ENCODE measurements at places on chromosomes 5 and 9. TPM values are rescaled to one million over a fixed set of nuclear protein-coding genes. Genes with fewer than 3 reads are reported as not detected.

FOXD4L3 gene
- not detected for total RNA-seq

SHOC1 gene
- total RNA-seq: not detected

DNA sequence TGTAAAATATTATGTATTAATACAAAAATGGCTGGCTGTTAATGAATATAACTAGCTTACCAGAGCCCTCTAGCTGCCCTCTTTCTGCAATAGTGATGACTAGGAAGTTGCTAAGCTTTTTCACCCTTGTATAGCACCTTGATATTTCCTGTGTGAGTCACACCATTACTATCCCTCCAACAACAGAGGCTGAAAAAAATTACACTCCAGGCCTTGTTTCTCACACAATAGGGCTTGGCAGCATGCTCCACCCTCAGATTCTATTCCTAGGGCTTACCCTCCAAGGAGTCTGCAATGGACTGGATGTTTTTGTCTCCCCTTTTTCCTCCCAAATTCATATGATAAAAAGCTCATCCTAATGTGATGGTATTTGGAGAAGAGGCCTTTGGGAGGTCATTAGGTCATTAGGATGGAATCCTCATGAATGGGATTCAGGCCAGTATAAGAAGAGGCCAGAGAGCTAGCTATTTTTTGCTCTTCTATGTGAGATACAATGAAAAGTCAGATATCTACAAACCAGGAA, 184.6 kb upstream of the MAP1B start:
- no peak for DNase-seq

DNA sequence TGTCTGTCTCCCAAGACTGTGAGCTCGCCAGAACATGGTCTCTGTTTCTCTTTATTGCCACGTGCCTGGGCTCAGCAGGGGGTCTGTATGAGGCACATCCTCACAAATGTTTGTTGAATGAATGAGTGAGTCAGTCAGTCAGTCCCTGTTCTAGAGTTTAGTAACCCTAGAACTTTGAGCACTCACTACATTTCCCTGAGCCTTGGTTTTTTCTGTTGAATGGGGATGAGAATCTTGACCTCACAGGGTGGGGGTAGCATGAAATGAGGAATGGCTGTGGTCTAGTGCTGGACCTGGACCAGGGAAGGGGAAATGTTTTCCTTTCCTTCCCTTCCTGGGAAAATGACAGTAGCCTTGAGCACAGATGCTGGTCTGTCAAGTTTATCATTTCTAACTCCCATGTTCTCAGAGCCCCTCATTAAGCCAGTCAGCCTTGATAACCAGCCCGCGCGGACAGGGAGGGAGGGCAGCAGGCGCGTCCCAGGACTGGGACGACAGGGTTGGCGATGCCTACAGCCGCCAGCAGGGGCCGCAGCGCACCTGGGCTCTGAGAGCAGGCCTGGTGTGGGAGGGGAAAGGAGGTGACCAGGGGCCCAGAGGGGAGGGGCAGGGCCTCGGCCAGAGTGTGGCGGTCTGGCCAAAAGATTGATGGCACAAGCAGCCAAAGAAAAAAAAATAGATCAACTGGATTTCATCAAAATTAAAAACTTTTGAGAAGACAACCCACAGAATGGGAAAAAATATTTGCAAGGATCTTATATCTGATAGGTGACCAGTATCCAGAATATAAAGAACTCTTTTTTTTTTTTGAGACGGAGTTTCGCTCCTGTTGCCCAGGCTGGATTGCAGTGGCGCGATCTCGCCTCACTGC, 24.1 kb upstream of the WNK2 start:
- peak; percentile 69 for DNase-seq

DNA sequence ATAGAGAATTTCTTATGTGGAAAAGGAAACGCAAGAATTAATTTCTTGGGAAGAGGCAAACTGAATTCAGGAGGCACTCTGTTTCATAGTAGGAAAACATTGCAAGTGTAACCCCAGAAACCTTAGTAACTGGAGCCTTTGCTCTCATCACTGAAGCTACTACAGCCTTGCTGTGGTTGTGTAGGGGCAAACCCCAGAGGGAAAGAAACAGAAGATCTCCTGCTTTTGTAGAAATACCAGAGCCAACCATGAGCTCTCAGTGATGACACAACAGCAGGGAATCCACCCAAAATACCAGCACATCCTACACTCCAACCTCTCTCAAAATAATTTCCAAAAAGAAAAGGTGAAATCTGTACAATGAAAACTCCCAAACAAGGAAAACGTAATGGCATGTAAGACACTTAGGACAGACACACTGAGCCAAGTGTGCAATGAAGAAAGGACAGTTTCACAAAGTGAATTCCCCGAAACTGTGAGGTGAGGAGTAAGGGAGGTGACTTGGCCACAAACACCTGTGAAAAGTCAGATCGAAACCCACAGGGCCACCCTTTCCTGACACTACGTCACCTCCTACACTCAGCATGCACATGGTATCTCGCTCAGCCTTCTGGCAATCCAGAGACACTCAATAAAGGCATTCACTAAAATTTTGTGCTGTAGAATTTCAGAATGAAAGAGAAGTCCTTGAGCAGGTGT, 8.5 kb upstream of the ACSL6 start:
- DNase-seq: peak; percentile 91

DNA sequence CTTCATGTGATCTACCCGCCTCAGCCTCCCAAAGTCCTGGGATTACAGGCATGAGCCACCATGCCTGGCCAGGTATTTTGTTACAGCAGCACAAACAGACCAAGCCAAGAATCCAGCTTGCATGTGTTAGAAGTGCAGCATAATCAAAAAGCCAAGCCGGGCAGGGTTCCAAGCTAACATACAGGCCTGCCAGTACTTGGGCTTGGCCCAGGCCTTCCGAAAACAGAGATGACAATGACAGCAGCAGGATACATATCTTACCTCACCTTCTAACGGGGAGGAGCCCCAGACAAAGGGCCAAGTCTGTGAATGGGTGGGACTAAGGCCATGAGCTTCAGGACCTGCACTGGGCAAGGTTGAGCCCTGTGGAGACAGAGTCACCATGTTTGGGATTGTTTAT, 91.4 kb upstream of the ZNF462 start:
- no peak for DNase-seq

- no peak for DNase-seq
Measured at GRCh38 chr5:173296737-173297676, 31.2 kb downstream of the STC2 start.

DNA sequence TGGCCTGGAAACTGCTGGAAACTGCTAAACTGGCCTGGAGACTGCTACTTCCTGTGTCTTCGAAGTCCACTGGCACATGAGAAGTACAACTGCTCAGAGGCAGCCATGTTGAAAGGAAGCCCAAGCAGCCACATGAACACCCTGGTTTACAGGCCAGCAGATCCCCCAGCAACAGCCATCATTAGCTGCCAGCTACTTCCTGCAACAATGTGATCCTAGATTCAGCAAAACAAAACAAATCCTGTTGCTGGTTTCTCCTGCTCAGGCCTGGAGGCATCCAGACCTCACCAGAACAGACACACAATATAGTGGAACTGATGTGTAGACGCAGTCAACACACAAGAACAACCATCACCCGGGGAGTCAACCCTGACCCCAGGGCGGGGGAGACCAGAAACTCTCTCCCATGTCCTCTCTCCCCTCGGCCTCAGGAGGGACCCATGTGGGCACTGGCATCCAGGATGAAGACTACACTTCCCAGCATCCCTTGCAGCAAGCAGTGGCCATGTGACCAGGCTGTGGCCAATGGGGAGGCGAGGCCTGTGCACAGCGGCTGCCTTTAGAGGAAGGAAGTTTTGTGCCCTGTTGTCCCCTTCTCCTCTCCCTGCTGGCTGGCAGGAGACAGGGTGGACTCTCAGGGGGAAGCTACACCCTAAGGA, 9.2 kb upstream of the LCN15 start:
- no peak for DNase-seq

DNA sequence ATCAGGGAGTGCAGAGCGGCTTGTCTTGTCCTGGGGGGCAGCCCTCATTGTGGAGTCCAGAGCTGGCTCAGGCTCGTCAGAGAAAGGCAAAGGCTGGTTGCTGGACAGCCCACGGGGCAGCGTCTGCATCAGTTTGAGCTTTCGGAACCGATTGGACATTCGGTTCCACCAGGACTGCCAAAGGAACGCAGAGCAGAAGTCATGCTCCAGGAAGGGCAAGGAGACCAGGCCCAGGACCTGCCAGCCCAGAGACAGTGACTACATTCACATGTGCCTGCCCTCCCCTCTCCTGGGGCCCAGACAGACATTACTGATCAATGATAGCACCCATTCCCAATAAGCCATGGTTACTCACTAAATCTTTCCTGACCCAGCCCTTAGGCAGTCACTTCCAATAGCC, 18.1 kb downstream of the ANKS6 start:
- no peak for DNase-seq

GRCh38 chr5:132765311-132766019, 11.6 kb downstream of the SEPTIN8 start:
- no peak for DNase-seq

DNA sequence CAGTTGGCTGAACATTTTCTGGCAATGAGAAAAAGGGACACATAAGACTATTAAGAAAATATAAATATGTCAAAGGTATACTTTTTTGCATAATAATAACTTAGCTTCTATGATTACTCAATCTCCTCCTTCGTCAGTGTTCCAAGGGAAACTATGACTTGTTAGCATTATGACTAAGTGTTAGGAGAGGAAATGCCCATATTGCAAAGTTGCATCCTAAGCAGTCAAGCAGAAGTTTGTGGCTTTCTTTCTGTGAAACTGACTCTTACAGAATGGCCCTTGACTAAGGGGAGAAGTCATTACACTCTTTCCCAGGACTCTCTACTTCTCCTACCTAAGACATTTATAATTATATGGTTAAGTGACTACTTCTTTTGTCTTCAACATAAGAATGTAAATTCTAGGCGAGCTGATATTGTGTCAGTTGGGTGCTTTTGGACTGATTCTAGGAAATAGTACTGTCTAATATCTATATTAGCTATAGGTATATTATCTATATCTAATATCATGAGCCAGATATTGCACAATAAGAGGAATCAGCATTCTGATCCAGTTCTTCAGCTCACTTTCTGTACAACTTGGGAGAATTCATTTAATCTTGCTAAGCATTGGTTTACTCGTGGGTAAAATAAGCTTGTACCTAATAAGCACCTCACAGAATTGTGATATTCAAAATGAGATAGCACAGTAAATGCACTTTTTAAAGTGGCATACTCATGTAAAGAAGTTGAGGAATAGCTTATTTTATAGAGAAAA, 16.4 kb upstream of the SPINK6 start:
- DNase-seq: no peak

DNA sequence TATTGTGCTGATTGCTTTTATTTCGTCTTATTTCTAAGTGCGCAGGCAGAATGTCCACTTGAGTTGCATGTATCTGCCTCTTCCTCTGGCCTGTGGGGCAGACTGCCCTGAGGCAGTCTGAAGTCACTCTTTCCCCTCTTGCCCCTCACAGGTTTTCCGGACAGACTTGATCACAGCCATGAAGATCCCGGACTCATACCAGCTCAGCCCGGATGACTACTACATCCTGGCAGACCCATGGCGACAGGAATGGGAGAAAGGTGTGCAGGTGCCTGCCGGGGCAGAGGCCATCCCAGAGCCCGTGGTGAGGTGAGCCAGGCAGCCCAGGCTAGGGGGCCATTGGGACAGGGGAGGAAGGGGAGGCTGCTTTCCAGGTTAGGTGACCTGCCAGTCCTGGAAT, 26.4 kb downstream of the JADE2 start:
- DNase-seq: no peak

Measured in activated CD4-positive, alpha-beta T cell treated with anti-CD3 and anti-CD28 coated beads, Interleukin-2, amount 10 ng/mL, durations not matched to agents 7 days and 5 days (primary cell).